Uterus (tissue), 4 donors: ENCODE measurements at places on chromosomes 7 and 10. TPM values are rescaled to one million over a fixed set of nuclear protein-coding genes. Genes with fewer than 3 reads are reported as not detected.
A peak's percentile ranks its signal among the peaks of the same experiment; 100 is the strongest.

GRCh38 chr10:104711302-104711721 is 70.2 kb downstream of the SORCS3 start:
- no peak for DNase-seq
- no peaks in the 10 kb centered on the region for H3K27me3 ChIP-seq
- H3K4me3 ChIP-seq: no peak overlapping the region
- no peaks in the 10 kb centered on the region for H3K4me1 ChIP-seq

GRCh38 chr10:127851661-127852194 is 41.0 kb downstream of the CLRN3 start:
- H3K36me3 ChIP-seq: no peaks in the 10 kb centered on the region
- no peaks in the 10 kb centered on the region for H3K27me3 ChIP-seq
- no peak overlapping the region for H3K27ac ChIP-seq
- H3K4me3 ChIP-seq: no peak overlapping the region
- no peak for DNase-seq
- no peaks in the 10 kb centered on the region for H3K4me1 ChIP-seq

DNA sequence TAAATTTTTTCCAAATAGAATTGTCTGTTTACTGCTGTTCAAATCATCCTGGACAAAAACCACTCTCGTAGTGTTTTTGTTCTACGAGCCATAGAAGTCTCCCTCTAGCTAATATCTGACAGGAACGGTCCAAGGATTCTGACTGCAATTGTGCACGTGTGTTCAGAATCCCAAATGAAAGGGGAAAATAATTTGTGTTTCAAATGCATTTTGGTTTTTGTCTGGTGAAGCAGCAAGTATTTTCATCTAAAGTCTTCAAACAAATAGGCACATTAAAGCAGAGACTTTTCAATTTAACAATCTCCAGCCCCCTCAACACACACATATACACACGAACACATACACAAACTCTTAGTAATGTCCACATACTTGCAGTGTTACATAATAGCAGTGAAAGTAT is 475 bp downstream of the NEUROD6 start:
- no peak overlapping the region for H3K27ac ChIP-seq
- DNase-seq: no peak
- H3K4me1 ChIP-seq: no peaks in the 10 kb centered on the region
- H3K36me3 ChIP-seq: no peaks in the 10 kb centered on the region
- H3K27me3 ChIP-seq: no peaks in the 10 kb centered on the region
- H3K4me3 ChIP-seq: no peak overlapping the region

ASAH2B gene
- total RNA-seq: 2.8 TPM

GRCh38 chr7:117230276-117231046 is 92.4 kb downstream of the WNT2 start:
- H3K4me3 ChIP-seq: no peak overlapping the region
- H3K4me1 ChIP-seq: no peaks in the 10 kb centered on the region
- H3K36me3 ChIP-seq: no peaks in the 10 kb centered on the region
- no peaks in the 10 kb centered on the region for H3K27me3 ChIP-seq

TDRD1 gene
- not detected for total RNA-seq

GRCh38 chr7:18526368-18526878 is 30.9 kb downstream of the HDAC9 start:
- no peaks in the 10 kb centered on the region for H3K4me1 ChIP-seq
- H3K36me3 ChIP-seq: no peaks in the 10 kb centered on the region
- H3K4me3 ChIP-seq: no peak overlapping the region
- DNase-seq: no peak
- H3K27ac ChIP-seq: no peak overlapping the region

UCMA gene
- total RNA-seq: not detected

DNA sequence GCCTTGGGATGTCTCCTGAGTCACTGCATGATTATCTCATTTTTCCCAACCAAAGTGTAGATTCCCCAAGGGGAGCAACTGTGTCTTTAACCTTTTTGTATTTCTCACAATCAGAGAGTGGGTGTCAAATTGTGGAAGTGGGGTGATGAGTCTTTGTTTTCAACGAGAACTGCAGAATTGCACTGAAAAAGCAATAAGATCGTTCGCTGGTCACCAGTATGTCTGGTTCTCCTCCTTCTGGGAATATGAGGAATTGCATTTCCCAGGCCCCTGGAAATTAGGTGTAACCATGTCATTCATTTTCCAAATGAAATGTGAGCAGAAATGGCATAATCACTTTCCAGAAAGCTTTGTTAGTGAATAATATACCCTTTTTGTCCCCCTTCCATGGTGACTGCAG is 326.9 kb downstream of the GPAM start:
- H3K4me1 ChIP-seq: no peaks in the 10 kb centered on the region
- DNase-seq: no peak
- H3K27ac ChIP-seq: no peak overlapping the region

ZC3HAV1 gene
- total RNA-seq: 21.8 TPM

GRCh38 chr7:16554518-16555236 is 28.1 kb downstream of the LRRC72 start:
- no peak overlapping the region for H3K4me3 ChIP-seq
- no peak for DNase-seq
- no peaks in the 10 kb centered on the region for H3K27me3 ChIP-seq
- no peaks in the 10 kb centered on the region for H3K36me3 ChIP-seq

GRCh38 chr10:90222939-90223338 is 521.5 kb downstream of the KIF20B start:
- H3K36me3 ChIP-seq: no peaks in the 10 kb centered on the region
- H3K27me3 ChIP-seq: no peaks in the 10 kb centered on the region
- H3K4me3 ChIP-seq: no peak overlapping the region
- H3K4me1 ChIP-seq: no peaks in the 10 kb centered on the region

FAM25A gene
- total RNA-seq: not detected

DNA sequence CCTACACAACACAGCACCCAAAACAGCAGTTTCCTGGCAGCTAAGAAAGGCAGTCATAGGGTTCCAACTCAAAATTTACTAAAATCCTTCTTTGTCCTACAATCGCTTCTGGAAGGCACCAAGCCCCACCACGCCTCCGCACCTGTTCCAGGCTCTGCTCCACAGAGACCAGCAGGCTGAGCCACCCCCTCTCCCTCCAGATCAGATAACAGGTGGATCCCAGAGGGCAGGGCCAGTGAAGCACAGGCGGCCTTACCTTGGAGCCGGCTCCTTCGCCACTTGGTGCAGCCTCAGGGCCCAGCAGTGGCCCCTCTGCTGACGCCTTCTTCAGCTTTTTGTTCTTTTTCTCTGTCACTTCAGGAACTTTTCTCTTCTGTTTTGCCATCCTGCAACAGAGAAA is 33.0 kb downstream of the ZFAND2A start:
- H3K4me1 ChIP-seq: peaks cover 11% of the 10 kb centered on the region
- H3K4me3 ChIP-seq: no peak overlapping the region
- H3K36me3 ChIP-seq: no peaks in the 10 kb centered on the region
- no peak for DNase-seq
- no peak overlapping the region for H3K27ac ChIP-seq
- no peaks in the 10 kb centered on the region for H3K27me3 ChIP-seq

- no peaks in the 10 kb centered on the region for H3K36me3 ChIP-seq
- H3K27ac ChIP-seq: peak overlapping the region; percentile 32
- H3K4me1 ChIP-seq: no peaks in the 10 kb centered on the region
- no peak for DNase-seq
Measured at GRCh38 chr10:5538892-5539651, 14.3 kb downstream of the CALML3 start.

DGKI gene
- 1.0 TPM for total RNA-seq

APBB1IP gene
- 1.9 TPM for total RNA-seq

OR2A5 gene
- total RNA-seq: not detected

DNA sequence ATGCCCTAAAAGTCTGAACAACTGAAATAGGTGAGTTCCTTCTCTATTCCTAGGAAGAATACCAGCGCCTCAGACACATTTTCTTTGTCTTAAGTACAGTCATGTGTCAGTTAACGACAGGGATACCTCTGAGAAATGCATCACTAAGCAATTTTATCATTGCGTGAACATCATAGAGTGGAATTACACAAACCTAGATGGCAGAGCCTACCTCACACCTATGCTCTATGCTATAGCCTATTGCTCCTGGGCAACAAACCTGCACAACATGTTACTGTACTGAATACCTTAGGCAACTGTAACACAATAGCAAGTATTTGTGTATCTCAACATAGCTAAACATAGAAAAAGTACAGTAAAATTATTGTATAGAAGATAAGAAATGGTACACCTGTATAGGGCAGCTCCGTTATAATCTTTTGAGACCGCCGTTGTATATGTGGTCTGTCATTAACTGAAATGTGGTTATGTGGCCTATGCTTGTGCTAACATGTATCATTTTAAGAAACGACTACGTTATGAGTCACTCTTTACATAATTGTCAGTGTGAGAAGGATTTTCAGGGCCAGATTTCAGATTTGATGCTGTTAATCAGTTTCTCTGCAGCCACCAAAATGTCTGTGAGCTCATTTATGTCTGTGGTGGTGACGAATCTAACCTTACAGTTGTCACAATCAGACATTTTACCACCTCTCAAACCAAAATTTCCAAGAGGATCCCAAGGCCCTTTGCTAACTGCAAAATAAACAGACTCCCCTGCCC is 66.1 kb upstream of the STK17A start:
- H3K27me3 ChIP-seq: no peaks in the 10 kb centered on the region
- H3K4me3 ChIP-seq: no peak overlapping the region
- H3K27ac ChIP-seq: no peak overlapping the region
- H3K36me3 ChIP-seq: no peaks in the 10 kb centered on the region
- no peaks in the 10 kb centered on the region for H3K4me1 ChIP-seq
- DNase-seq: no peak

DNA sequence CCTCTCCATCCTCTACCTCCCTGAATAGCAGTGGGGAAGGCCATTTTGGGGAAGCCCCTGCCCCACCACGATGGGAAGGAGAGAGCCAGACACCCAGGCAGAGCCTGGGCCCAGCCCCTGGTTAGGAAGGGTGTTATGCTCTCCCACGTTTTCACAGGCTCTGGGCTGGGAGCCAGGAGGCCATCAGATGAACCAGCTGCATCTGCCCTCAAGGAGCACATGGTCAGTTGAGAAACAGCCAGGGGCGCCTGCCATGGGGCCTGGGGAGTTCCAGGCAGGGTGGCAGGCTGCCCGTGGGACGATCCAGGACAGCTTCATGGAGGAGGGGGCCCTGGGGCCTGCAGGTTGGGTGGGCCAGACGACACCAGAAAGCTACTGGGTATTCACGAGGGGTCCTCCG is 47.5 kb downstream of the CAMK2B start:
- no peaks in the 10 kb centered on the region for H3K4me1 ChIP-seq
- H3K36me3 ChIP-seq: no peaks in the 10 kb centered on the region
- no peak overlapping the region for H3K27ac ChIP-seq
- H3K27me3 ChIP-seq: no peaks in the 10 kb centered on the region
- no peak overlapping the region for H3K4me3 ChIP-seq

- peak overlapping the region; percentile 37 for H3K4me3 ChIP-seq
- peaks cover 21% of the 10 kb centered on the region for H3K4me1 ChIP-seq
- H3K27me3 ChIP-seq: peaks cover 30% of the 10 kb centered on the region
- no peaks in the 10 kb centered on the region for H3K36me3 ChIP-seq
Measured at GRCh38 chr10:27743877-27744801, 1.5 kb downstream of the MKX start.

DNA sequence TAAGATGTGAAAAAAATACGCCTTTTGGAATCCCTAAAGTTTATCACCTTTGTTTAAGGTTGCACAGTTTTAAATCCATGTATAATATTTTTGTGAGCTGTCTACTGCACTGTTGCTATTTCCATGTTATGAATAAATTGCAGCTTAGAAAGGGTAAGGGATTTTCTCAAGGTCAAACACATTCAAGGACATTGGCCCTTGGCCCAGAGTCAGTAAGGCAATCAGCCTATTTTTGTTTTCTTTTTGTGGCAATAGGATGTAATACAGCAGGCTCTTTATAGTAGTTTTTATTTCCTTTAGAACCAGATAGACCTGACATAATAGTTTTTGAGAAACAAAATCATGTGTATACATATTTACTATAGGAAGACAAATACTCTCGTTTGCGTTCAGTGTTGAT is 219.8 kb downstream of the ACTR3B start:
- H3K27me3 ChIP-seq: no peaks in the 10 kb centered on the region
- H3K4me3 ChIP-seq: no peak overlapping the region
- H3K27ac ChIP-seq: no peak overlapping the region

CFAP46 gene
- 0.91 TPM for total RNA-seq

DNA sequence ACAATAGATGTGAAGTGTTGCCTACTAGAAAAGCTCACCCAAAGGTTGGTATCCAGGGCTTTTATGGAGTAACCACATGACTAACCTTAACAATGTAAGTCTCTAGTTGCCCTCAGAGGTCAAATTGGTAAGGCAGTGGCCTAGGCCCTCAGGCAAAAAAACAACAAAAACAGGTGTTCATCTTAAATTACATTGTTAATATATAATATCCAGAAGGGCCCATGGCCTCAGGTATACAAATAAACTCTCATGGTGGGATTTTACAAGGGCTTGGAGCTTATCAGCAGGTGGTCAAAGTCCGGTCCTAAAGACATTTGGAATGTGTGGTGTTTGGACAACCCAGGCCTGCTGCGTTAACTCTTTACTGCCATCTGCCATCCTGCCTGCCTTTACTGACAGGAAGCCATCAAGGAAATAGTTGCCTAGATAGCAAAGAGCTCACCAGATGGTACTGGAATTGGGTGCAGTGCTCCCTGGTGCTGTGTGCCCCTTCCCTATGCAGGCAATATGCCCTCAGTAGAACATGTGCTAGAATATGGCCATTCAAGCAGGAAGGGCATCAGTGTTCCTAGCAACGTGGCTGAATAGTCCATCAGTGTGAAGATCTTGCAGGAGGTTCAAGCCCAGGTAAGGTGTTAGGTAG is 36.2 kb downstream of the TOMM7 start:
- no peak overlapping the region for H3K27ac ChIP-seq
- H3K4me3 ChIP-seq: no peak overlapping the region
- no peaks in the 10 kb centered on the region for H3K4me1 ChIP-seq
- H3K27me3 ChIP-seq: no peaks in the 10 kb centered on the region

NEURL1 gene
- total RNA-seq: 23.6 TPM

DNA sequence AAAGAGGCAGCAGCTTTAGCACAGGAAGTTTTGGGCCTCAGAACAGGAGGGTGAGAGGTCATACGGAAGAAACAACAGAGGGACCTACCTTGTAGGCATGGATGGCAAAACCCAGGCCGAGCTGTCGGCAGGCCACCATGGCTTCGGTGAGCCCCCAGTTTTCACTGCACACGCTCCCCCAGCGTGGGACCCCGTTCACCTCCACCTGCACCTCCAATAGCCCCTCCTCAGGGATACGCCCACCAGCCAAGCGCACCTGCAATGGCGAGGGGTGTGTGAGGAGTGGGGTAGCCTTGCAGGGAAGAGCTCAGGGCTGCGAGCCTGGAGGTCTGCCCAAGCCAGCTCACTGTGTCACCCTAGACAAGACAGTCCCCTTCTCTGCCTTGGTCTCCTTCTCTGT is 11.3 kb downstream of the LOXL4 start:
- no peaks in the 10 kb centered on the region for H3K36me3 ChIP-seq
- DNase-seq: no peak
- no peaks in the 10 kb centered on the region for H3K27me3 ChIP-seq
- no peak overlapping the region for H3K27ac ChIP-seq
- H3K4me3 ChIP-seq: no peak overlapping the region

GRCh38 chr7:100696123-100696521 is 2.1 kb upstream of the GIGYF1 start:
- no peak overlapping the region for H3K27ac ChIP-seq
- no peaks in the 10 kb centered on the region for H3K36me3 ChIP-seq
- peaks cover 2% of the 10 kb centered on the region for H3K4me1 ChIP-seq
- no peaks in the 10 kb centered on the region for H3K27me3 ChIP-seq
- no peak for DNase-seq
- no peak overlapping the region for H3K4me3 ChIP-seq
